ENCODE measurements at places on chromosomes 2 and 18. TPM values are rescaled to one million over a fixed set of nuclear protein-coding genes. Genes with fewer than 3 reads are reported as not detected.

Gene GKN2
- not detected for total RNA-seq

DNA sequence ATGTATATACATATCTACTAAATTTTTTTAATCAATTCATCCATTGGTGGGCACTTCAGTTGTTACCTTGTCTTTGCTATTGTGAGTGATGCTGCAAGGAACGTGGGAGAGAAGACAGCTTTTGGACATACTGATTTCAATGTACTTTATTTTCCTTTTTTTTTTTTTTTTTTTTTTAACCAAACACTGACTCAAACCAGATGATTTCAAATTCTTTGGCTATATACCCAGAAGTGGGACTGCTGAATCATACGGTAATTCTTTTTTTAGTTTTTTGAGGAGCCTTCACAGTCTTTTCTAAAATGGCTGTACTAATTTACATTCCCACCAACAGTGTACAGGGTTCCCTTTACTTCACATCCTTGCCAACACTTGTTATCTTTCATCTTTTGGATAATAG is 204.7 kb downstream of the INSIG2 start:
- peaks cover 17% of the 10 kb centered on the region for H3K27me3 ChIP-seq
- H3K4me1 ChIP-seq: no peaks in the 10 kb centered on the region
- H3K4me3 ChIP-seq: no peak overlapping the region
- DNase-seq: no peak
- H3K36me3 ChIP-seq: no peaks in the 10 kb centered on the region

Gene MYO5B
- 0.23 TPM for total RNA-seq

DNA sequence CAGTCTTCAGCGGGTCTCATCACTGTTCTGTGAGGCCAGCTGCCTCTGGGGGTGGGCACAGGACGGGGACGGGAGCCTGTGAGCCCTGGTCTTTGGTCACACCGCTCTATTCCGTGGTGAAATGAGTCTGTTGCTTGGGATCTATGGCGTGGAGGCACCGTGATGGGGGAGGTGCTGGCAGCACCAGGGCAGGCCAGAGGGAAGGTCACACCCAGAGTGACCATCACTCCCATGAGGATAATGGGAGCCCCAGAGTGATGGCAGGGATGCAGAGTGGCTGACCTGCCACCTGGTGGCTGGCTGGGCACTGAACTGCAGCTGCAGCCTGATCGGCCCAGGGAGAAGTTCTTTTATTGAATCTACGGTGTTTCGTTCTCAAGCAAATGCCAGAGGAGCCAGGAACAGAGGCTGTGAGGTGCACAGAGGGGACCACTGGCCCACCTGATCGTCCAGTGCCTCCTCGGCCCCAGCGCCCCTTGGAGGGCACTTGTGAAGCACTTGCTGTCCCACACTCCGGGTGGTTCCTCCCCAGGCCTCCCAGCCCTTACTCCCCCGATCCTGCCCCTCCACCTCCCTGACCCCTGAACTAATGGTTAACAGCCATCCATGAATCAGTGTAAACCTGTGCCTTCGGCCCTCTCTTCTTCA is 17.9 kb downstream of the KCNIP3 start:
- H3K4me3 ChIP-seq: no peak overlapping the region
- DNase-seq: peak; percentile 20
- no peaks in the 10 kb centered on the region for H3K4me1 ChIP-seq
- no peak overlapping the region for H3K27ac ChIP-seq
- no peaks in the 10 kb centered on the region for H3K27me3 ChIP-seq

DNA sequence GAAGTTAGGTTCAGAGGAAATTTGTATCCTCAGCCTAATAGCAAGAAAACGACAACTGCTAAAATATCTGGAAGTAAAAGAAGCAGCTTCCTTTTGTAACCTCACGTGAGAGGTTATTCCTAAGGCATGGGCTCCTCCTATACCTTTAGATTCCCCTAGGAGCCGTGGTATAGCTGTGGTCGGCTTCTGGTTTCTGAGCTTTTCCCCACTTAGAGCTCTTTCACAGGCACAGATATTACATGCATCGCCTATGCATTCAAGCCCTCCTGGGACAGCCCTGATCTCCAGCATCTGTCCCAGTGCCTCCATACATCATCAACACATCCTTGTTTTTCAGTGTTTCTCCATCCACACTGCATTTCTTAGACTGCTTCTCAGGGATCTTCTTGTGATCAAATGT is 289.0 kb downstream of the ALPK2 start:
- no peaks in the 10 kb centered on the region for H3K4me1 ChIP-seq
- no peaks in the 10 kb centered on the region for H3K36me3 ChIP-seq
- H3K4me3 ChIP-seq: no peak overlapping the region
- DNase-seq: no peak
- no peak overlapping the region for H3K27ac ChIP-seq

DNA sequence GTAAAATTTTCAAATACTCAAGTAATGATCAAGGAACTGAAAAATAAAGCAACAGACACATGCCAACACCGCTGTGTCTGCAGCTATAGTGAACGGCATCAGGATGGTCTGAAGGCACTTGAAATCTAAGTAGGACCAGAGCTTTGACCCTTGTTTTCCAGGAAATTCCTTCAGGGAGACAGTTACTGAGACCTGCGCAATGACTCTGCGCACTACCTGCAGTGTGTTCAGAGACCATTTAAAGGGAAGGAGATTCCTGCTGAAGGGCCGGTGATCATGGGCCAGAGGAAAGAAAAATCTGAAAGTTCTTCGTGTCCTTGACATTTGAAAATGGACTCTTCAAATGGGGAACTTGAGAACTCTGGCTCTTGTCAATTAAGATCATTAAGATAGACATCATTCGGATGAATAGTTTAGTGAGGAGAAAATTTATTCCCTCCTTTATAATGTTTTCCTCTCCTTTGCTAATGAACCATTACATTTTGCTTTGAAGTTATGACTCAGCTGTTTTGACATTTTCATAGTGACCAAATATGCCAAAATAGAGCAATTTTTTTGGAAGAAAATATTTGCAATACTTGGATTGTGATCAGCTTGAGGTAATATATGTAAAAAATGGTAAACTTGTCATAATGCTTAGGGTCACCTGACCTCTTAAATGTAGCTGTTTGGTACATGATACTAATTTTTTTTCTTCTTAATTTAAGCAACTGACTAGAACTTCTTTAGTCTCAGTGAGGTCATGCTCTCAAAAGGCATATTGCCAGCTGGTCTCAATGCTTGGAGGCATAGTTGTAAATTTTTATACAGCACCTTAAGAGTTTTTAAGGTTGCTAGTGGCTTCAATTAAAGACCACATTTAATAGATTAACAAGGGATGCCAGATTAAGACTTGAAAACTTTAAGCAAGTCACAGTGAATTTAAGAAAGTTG is 329.3 kb downstream of the ARHGAP15 start:
- peaks cover 3% of the 10 kb centered on the region for H3K4me1 ChIP-seq
- H3K27ac ChIP-seq: no peak overlapping the region
- H3K4me3 ChIP-seq: no peak overlapping the region
- peaks cover 14% of the 10 kb centered on the region for H3K36me3 ChIP-seq
- DNase-seq: no peak

Gene CRYGC
- not detected for total RNA-seq

DNA sequence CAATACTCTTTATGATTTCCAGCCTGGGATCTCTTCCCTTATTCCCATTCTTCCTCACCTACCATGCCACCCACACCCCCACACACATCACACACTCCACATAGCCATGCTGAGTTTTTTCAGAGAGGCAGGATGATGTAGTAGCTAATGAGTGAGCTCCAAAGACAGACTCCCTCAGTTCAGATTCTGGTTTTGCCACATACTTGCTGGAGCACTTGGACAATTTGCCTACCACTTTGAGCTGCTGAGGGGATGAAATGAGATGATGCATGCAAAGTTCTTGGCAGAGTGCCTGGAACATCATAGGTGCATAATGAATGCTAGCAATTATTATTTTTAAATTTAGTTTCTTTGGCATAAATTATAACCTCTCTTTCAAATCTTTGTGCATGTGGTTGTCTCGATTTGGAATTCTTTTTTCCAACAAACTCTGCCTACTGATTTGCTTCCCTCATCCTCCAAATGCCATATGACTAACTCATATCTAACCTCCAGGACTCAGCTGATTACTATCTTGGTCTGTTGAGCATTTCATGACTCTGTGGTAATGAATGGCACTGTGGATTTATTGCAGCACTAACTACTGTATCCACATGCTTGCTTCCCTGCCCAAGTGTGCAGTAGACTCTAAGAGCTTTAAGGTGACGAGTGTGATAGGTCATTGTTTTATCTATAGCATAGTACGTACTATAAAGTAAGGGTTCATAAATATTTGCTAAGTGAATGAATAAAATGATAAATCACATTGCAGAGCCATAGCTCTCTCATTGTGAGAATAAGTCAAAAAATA is 99.1 kb downstream of the TACR1 start:
- H3K4me3 ChIP-seq: no peak overlapping the region
- H3K36me3 ChIP-seq: peaks cover 4% of the 10 kb centered on the region
- no peak for DNase-seq
- no peaks in the 10 kb centered on the region for H3K27me3 ChIP-seq
- H3K27ac ChIP-seq: no peak overlapping the region

DNA sequence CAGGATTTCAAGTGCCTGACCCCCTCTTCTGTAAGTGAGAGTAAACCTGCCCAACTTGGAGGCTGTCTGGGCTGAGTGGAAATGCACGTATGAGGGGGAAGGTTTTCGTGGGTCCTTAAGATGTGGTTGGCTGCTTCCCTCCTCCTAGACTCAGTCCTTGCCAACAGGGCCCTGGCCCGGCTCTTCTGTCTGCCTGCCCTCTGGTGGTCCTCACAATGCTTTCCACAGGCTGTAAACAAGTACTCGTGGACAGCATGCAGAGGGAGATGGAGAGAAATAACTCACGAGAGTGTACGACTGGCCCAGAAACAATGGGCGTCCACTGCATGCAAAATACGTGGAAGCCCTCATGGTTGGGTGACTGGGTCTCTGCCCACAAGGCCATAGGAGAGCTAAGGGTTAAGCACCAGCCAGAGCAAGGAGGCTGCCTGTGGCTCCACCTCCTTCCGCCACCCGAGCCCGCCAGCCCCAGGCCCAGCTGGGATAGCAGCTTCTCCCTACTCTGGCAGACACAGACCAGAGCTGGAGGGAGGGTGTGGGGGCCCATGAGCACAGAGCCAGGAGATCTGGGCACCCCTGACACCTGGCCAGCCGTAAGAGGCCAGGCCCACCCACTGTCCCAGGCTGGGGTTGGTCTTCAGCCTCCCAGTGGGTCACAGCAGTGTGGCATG is 17.0 kb upstream of the ARHGEF4 start:
- no peak overlapping the region for H3K4me3 ChIP-seq
- peaks cover 13% of the 10 kb centered on the region for H3K4me1 ChIP-seq
- H3K36me3 ChIP-seq: no peaks in the 10 kb centered on the region
- DNase-seq: no peak

GRCh38 chr2:24045511-24046508 is 1.4 kb downstream of the WDCP start:
- H3K27me3 ChIP-seq: peaks cover 5% of the 10 kb centered on the region
- H3K4me3 ChIP-seq: peak overlapping the region; percentile 88
- peaks cover 1% of the 10 kb centered on the region for H3K36me3 ChIP-seq

DNA sequence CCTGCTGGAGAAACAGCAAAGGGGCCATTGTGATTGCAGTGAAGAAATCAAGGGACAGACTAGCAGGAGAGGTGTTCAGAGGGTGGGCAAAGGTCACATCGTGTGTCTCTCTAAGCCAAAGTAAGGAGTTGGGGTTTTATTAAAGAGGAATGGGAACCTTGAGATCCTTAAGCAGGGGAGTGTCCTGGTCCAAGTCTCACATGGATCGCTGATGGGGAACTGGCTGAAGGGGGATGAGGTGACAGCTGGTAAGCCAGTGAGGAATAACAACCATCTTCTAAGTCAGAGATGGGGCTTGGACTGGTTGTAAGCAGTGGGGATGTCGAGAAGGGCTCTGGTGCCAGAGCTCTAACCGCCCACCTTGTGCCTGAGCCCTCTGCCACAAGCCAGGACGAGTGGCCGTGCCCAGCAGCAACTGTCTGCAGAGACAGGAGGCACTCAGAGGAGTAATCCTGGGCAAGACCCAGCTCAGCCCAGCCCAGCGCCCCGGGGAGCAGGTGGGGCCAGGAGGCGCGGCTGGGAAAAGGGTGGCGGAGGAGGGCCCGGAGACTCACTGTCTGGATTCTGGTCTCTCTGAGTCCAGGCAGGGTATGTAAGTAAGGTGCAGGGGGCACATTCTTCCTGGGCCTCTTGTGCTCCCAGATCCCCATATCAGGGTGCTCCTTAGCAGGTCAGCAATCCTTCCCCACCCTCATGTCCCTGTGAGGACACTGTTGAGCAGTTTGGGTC is 13.7 kb downstream of the WNT10A start:
- H3K27me3 ChIP-seq: peaks cover 6% of the 10 kb centered on the region
- H3K27ac ChIP-seq: peak overlapping the region; percentile 81
- H3K4me1 ChIP-seq: peaks cover 59% of the 10 kb centered on the region
- peak overlapping the region; percentile 71 for H3K4me3 ChIP-seq
- peaks cover 2% of the 10 kb centered on the region for H3K36me3 ChIP-seq

- H3K27ac ChIP-seq: peak overlapping the region; percentile 81
- H3K4me3 ChIP-seq: no peak overlapping the region
- no peaks in the 10 kb centered on the region for H3K27me3 ChIP-seq
- H3K4me1 ChIP-seq: peaks cover 28% of the 10 kb centered on the region
- H3K36me3 ChIP-seq: no peaks in the 10 kb centered on the region
- no peak for DNase-seq
Measured at GRCh38 chr18:5455674-5456073, 88.1 kb downstream of the EPB41L3 start.

GRCh38 chr2:97693476-97693875 is 19.9 kb upstream of the ZAP70 start:
- no peaks in the 10 kb centered on the region for H3K27me3 ChIP-seq
- H3K4me1 ChIP-seq: peaks cover 11% of the 10 kb centered on the region
- H3K27ac ChIP-seq: no peak overlapping the region
- no peak overlapping the region for H3K4me3 ChIP-seq
- no peak for DNase-seq
- no peaks in the 10 kb centered on the region for H3K36me3 ChIP-seq

- peak overlapping the region; percentile 97 for H3K4me3 ChIP-seq
- DNase-seq: peak; percentile 44
- H3K36me3 ChIP-seq: peaks cover 76% of the 10 kb centered on the region
- H3K27me3 ChIP-seq: no peaks in the 10 kb centered on the region
Measured at GRCh38 chr2:10124538-10125045, 2.1 kb downstream of the RRM2 start.

GRCh38 chr2:211435331-211435730 is 878.9 kb downstream of the CPS1 start:
- no peaks in the 10 kb centered on the region for H3K27me3 ChIP-seq
- no peak overlapping the region for H3K4me3 ChIP-seq
- DNase-seq: no peak

Gene TYMS
- 331 TPM for total RNA-seq

Gene GATA6
- total RNA-seq: not detected

DNA sequence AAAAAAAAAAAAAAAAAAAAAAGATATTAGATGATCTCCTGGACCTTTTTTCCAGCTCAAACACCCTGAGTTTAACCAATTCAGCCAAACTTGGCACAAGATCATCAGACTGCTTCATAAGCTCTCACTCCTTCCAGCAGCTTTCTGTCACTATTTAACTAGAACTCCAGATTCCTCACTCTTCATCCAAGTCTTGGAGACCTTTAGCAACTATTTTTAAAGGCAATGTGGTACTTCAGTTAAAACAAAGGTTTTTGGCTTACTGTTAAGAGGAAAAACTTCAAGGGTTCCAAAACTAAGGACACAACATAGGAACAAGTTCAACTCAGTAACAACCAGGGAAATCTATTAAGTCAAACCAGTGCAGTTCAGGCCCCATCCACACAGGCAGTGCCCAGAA is 23.2 kb downstream of the LAMA1 start:
- no peak overlapping the region for H3K4me3 ChIP-seq
- H3K4me1 ChIP-seq: no peaks in the 10 kb centered on the region
- H3K27ac ChIP-seq: no peak overlapping the region

- no peaks in the 10 kb centered on the region for H3K27me3 ChIP-seq
- peaks cover 1% of the 10 kb centered on the region for H3K36me3 ChIP-seq
- no peak overlapping the region for H3K27ac ChIP-seq
- H3K4me3 ChIP-seq: no peak overlapping the region
- H3K4me1 ChIP-seq: peaks cover 25% of the 10 kb centered on the region
Measured at GRCh38 chr18:35609236-35609635, 27.7 kb downstream of the GALNT1 start.

Gene CDCA7
- 80.4 TPM for total RNA-seq
